Stimulated activated CD4-positive, alpha-beta T cell treated with anti-CD3 and anti-CD28 coated beads, TNF-alpha, amount 100 ng/mL, for 24 hours (primary cell): ENCODE measurements at places on chromosomes 6 and 20.

DNA sequence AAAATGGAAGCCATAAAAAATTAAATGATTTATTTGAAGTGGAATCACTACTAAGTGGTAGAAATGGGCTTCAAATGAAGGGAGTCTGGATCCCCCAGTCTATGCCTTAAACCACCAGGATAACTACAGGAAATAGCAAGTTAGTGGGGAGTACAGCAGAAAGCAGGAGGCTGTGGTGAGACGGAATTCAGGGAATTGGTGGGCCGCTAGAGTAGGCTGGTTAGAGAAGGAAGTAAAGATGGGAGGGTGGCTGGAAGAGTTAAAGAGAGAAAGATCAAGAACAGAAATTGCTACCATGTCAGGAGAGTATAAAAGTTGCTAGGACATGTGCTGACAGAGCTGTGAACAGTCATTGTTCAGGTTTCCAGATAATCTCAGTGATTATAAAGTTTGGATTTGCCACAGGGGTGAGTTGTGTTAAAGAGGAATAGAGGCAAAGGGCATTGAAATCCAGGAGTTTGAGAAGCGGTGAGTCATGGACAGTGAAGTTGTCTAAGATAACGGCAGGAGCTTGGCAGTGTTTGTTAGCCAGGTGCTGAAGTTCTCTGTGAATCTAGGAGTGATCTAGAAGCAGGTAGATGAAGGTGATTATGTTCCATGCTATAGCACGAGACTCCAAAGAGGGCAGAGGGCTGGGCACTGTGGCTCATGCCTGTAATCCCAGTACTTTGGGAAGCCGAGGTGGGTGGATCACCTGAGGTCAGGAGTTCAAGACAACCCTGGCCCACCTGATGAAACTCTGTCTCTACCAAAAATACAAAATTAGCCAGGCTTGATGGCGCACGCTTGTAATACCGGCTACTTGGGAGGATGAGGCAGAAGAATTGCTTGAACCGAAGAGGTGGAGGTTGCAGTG, 13.7 kb upstream of the HINT3 start:
- DNase-seq = no peak

- DNase-seq = no peak
Measured at GRCh38 chr20:16864069-16864468, 115.9 kb downstream of the OTOR start.

DNA sequence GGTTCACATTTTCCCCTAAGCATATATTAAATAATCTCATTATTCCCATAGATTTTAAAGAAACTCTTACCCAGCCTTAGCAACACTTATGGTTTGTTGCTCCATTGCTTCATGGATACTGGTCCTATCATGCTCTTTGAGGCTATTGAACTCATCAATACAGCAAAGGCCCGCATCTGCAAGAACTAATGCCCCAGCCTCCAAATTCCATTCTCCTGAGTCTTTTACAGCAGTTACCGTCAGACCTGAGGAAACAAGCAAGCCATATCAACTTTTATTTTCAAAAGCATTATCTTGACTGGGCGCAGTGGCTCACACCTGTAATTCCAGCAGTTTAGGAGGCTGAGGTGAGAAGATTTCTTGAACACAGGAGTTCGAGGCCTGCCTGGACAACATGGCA, 37.7 kb upstream of the ASF1A start:
- DNase-seq = no peak

DNA sequence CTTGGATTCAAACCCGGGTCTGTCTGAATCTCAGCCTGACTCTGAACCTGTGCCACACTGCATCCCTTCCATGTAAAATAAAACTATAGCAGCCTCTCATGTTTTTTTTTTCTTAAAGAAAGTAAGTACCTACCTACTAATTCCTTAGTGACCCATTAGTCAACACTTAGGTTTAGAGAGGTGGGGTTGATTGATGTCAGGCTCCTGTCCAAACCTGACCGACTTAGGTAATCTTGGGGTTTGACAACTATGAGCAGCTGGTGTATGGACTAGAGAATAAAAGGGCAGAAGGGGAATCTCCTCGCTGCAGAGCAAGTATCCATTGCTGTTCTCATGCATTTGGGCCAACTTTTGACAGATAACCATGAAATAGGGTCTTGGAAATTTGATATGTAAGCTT, 6.5 kb downstream of the NKAIN2 start:
- DNase-seq = no peak

- no peak for DNase-seq
Measured at GRCh38 chr6:25488156-25488555, 163.9 kb upstream of the SCGN start.

DNA sequence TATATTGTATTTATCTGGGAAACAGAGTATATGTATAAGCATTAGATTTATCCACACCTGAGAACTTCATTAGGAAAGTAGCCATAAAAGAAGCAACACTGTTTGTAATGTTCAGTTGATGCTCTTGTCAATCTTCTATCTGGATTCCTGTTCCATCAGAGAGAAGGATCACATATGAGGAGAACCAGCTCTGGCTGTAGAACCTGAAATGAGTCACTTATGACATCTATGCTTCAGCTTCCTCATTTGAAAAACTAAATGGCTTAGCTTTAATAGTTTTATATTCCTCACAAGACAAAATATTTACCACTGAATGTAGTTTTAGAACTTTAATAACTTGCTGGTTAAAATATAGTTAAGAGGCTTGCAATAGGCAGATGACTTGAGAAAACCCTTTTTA, 144.7 kb downstream of the TASP1 start:
- DNase-seq = no peak

GRCh38 chr6:63677282-63677681, 41.7 kb downstream of the PHF3 start:
- DNase-seq = no peak
